ENCODE measurements at places on chromosomes 6 and 20. TPM values are rescaled to one million over a fixed set of nuclear protein-coding genes. Genes with fewer than 3 reads are reported as not detected.

GRCh38 chr6:88780714-88781389, 182.6 kb downstream of the RNGTT start:
- DNase-seq = no peak

GRCh38 chr6:31556307-31556706, 8.9 kb downstream of the NFKBIL1 start:
- no peak for DNase-seq

GRCh38 chr6:89139509-89140346, 6.1 kb upstream of the PM20D2 start:
- DNase-seq = no peak

DNA sequence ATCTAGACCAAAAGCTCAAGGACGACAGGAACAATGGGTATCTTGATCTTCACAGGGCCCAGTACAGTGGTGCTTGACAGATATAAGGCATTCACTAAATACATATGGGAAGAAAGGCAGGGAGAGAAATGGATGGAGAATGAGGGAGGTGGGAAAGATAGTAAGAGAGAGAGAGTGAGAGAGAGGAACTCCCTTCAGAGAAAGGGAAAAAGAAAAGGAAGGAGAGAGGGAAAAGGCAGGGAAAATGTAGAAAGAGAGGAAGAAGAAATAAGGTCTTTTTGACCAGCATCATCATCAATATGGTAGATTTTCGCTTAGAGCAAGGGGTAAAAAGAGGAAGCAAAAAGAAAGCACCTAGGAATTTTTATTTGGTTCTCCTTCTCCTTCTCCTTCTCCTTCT, 760 bp upstream of the ANKRD66 start:
- no peak for DNase-seq

DNA sequence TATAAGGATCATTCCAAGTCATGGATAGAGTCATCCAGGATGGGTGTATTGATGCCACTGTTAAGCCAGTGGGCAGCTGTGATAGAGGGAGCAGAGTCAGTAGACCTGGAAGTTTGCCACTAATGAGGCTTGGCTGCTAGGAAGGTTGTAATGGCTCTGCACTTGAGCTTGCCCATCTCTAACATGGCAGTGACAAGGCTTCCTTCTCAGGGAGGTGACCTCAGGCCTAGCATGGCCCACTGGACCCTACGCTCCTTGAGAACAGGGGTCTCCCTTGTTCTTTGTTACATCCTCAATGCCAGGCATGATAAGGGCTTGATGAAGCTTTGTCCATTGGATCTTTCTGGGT, 155.1 kb downstream of the CD83 start:
- no peak for DNase-seq

- DNase-seq = peak; percentile 67
Observed at GRCh38 chr6:39777661-39778060, 14.5 kb upstream of the DAAM2 start.

PRPH2 gene
- total RNA-seq = 0.49 TPM

GABRR1 gene
- not detected for total RNA-seq

PREX1 gene
- total RNA-seq = 11.0 TPM

GRM1 gene
- 2.9 TPM for total RNA-seq

HMGCLL1 gene
- total RNA-seq = 2.2 TPM

All from Right ventricle myocardium inferior (tissue), 1 donor.